ENCODE measurements at places on chromosomes 7 and 10.

- no peak for DNase-seq
Measured at GRCh38 chr10:47449102-47449978, 34.6 kb downstream of the ANXA8 start.

DNA sequence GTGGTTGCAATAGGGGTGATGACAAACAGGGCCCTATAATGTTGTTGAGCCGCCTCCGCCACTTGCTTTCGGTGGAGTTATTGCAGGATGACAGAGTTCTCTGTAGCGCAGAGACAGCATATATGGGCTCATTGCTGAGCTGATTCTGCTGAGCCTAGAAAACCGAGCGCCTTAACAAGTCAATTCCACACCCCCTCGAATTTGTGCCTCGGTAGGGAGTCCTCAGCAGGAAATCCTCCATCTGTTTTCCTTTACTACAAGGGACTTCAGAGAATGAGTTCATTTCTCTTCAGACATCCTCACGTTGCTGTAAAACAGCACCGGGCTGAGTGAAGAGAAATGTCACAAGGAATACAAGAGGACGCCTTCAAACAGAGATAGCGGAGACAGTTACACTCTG, 90.7 kb upstream of the KIAA1217 start:
- DNase-seq = no peak

DNA sequence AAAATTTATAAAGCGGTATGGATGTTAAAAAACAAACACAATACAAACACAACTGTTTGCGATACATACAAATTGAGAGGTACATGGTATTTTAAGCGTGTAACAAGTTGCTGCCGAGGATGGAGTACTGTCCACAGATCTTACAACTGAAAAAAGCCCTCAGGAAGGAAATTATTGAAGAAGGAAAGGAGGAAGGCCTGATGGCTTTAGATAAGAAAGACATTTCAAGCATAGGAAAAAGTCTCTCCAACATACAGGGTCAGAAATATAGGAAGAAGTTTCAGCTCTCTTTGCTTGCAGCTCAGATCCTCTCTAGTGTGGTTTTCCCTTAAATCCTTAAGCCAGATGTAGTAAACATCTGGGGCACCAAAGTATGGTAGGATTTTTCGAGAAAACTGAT, 25.0 kb downstream of the RBM28 start:
- no peak for DNase-seq

DNA sequence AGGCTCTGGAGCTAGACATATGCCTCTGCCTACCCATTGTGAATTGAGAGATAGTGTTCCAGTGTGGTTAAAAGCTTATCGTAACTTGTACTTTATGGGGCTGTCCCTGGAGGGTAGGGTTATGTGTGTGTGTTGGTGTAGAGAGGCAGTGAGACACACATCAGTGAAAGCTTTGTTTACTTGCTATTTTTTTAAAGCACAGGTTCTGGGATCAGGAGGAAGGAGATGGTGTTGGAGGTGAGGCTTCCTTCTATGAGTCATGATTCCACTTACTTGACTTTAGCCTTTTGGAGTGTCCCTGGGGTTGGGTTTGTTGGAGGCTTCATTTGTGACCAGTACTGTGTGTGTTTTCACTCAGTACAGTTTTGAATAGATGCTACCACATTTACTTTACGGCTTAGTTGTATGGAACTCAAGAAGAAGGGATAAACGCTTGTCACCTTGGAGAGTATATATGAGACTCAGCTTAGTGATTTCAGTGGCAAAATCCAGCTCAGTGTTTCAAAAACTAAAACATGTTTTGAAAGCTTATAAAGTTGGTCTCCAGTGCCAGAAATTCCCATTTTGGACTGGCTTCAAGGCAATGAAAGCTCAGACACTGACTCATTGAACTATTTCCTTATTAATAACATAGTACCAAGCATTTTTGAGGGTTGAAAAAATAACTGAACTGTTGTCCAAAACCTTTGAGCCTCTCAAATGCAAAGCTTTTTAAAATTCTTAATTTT, 106.2 kb downstream of the PLXDC2 start:
- no peak for DNase-seq

- peak; percentile 37 for DNase-seq
Measured at GRCh38 chr7:43905956-43906330, 453 bp downstream of the URGCP start.

GRCh38 chr7:4791101-4791737, 15.8 kb downstream of the AP5Z1 start:
- no peak for DNase-seq

GRCh38 chr7:139059905-139060304, 24.1 kb upstream of the ZC3HAV1L start:
- DNase-seq = no peak

DNA sequence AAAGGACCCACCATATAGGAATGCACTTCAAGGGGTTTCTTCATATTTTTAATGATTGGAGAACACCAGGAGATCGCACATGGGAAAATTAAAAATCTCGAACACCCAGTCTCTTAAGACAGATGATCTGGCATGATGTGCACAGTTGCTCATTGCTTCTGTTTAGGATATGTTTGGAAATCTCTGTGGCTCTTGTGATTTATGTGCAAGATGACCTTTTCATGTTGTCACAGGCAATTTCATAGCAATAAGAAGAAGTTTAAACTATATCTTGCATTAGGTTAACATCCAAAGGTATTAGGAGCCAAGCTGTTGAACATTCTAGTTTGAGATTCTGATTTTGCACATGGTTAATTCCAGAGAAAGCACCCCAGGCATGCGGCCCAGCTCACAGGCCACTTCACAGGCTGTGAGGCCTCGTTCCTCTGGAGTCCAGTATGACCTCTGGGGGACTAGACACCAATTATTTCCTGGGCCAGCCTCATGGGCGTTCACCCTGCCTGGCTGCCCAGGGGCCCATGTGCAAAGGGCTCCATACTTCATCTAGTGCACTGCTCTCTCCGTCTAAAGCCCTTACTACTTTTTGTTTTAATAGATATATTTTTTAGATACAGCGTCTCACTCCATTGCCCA, 28.4 kb downstream of the CAMK1D start:
- no peak for DNase-seq

DNA sequence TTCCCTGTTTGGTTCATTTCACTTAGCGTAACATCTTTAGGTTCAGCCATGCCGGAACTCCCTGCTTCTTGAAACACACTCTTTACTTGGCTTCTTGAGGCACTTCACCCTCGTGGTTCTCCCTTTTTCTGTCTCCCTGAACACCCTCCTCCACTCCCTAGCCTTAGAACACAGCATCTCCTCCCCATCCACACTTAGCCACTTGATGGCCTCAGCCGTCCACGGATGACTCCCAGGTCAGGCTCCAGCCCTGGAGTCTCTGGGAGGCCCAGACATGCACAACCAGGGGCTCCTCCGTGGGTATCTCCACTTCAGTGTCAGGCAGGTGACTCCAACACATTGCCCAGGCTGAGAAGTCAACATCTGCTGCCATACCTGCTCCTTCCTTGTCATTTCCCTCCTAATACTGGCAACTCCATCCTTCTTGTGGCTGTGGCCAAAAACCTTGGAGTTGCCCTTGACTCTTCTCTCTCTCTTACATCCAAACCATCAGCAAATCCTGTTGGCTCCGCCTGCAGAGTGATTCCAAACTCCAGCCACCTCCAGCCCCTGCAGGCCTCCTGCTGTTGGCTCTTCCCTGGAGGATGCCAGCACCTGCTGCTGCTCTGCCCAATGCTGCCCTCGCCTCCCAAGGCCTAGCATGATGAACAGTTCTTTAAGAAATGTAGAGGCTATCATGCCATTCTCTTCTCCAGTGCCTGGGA, 8.4 kb upstream of the INMT start:
- DNase-seq = no peak

All from activated CD4-positive, alpha-beta T cell treated with anti-CD3 and anti-CD28 coated beads for 48 hours (primary cell).